Spleen (tissue), 13 donors: ENCODE measurements at places on chromosomes 7 and 10. TPM values are rescaled to one million over a fixed set of nuclear protein-coding genes. Genes with fewer than 3 reads are reported as not detected.

DNA sequence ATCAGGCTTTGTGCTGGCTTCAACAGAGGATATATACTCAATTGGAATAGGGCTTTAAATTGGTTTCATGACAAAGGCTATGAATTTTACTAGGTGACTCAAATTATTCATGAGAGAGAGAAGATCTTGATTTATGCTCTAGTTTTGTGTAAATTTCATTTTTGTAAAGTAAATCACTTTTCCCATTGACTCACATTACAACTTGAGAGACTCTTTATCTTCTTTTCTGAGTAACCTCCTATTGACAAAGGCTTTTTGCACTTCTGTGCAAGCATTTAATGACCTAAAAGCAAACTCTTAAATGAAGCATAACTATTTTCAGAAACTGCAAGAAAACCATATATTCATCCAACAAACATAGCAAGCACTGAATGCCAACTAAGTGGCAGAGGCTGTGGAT is 98.5 kb upstream of the RHOBTB1 start:
- DNase-seq: no peak

- no peak for DNase-seq
Measured at GRCh38 chr10:112907893-112908292, 42.2 kb upstream of the TCF7L2 start.

DNA sequence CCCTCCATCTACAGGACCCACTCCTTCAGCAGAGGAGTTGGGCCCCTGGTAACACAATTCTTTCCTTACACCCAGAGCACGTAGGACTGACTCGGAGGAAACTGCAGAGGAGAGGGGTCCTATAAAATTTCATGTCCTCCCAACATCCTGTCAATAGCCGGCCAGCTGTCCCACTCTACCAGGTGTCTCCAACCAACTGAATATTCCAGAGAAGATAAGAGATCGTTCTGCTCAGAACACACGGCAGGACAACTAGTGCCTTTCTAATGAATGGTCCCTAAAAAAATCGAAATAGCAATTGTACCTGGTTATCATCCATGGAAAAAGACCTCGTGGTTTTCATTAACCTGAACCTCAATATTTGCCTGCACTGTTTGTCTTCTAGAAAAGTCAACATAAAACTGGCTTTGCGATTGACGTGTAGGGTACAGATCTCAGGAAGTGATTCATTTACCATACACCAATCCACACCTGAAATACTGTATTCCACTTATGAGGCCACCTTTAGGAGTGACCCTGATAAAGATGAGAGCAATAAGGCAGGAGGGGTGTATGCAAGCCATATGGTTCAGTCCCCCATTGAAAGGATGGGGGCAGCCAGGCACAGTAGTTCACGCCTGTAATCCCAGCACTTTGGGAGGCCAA is 111.7 kb downstream of the PARP12 start:
- no peak for DNase-seq

- DNase-seq: peak; percentile 82
Measured at GRCh38 chr10:12194752-12195271, 879 bp downstream of the NUDT5 start.

DNA sequence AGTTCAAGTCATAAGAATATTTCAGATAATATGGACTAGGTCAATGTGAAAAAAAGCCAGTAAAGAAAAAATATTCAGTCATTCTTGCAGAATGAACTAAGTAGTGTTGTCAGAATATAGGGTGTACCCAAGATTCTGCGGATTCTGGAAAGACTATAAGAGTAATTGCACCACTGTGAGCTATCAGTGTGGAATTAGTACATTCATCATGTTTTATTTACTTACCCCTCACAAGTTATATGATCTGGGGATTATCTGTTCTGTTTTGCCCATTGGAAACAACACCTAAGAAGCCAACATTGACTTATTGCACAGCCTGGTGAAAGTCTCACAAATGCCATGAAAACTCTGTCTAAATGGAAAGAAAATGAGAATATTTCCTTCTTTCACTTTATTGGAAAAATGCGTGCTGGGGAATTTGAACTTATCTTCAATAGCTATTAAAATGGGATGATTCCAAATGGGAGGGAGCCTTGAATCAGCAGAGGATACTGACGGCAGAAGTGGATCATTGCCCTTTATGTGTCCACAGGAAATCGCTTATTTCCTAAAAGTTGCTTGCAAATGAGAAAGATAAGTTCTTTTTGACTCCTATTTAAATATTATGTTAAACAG is 563.3 kb upstream of the POM121L12 start:
- no peak for DNase-seq

GRCh38 chr10:107303203-107303602 is 138.7 kb upstream of the SORCS1 start:
- DNase-seq: no peak

- DNase-seq: no peak
Measured at GRCh38 chr7:80150611-80151273, 16.1 kb downstream of the GNAI1 start.

GRCh38 chr7:148433521-148434180 is 156.9 kb upstream of the C7orf33 start:
- no peak for DNase-seq

- DNase-seq: no peak
Measured at GRCh38 chr10:82397854-82398253, 522.9 kb downstream of the NRG3 start.

- no peak for DNase-seq
Measured at GRCh38 chr7:46681865-46682503, 760.9 kb upstream of the IGFBP3 start.

DNA sequence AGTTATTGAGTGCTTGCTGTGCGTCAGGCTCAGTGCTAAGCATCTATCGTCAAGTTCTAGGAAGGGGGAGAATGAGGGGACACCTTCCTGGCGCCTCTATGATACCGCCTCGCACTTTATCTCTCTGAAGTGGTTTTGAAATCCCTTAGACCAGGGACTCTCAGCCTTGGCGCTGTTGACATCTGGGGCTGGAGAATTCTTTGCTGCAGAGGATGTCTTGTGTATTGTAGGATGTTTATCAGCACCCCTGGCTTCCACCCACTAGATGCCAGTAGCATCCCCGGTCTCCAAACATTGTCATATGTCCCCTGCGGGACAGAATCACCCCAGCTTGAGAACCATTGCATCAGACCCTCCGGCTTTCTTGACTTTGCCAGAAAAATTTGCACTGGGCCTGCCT is 285.5 kb downstream of the CCDC3 start:
- no peak for DNase-seq

DNA sequence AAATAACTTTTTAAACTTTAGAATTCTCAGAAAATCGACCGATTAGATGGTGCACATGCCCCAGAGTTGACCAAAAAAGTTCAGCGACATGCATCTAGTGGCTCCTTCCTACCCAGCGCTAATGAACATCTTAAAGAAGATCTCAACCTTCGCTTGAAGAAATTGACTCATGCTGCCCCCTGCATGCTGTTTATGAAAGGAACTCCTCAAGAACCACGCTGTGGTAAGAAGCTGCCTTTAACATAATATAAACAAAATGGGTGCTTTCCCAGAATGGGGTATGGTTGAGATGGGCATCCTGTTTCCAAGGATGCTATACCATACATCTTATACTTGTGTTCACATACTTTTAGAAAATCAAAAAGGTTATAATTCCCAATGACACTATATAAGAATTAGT is 24.6 kb downstream of the GLRX3 start:
- no peak for DNase-seq

- DNase-seq: no peak
Measured at GRCh38 chr7:118184565-118184940, 589 bp downstream of the LSM8 start.

DNA sequence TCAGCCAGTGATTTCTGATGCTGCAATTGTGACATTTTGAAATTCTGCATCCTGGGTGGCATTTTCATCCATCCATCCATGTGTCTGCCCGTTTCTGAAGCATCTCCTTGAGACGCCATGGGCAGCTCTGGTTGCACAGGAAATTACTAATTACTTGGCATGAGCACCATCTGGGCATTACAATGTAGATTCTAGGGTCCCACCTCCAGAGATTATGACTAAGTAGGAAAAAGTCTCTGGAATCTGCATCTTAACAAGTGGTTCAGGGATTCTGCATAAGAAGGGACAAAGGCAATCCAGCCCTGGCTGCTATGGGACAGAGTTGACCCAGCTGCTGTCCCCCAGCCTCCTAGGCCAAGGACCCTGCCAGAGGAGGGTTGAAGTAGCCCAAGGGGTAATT is 65.3 kb downstream of the CUZD1 start:
- DNase-seq: no peak

GRCh38 chr7:104048055-104048454 is 58.6 kb upstream of the RELN start:
- no peak for DNase-seq

- peak; percentile 59 for DNase-seq
Measured at GRCh38 chr7:158281441-158281840, 306.2 kb downstream of the PTPRN2 start.

DNA sequence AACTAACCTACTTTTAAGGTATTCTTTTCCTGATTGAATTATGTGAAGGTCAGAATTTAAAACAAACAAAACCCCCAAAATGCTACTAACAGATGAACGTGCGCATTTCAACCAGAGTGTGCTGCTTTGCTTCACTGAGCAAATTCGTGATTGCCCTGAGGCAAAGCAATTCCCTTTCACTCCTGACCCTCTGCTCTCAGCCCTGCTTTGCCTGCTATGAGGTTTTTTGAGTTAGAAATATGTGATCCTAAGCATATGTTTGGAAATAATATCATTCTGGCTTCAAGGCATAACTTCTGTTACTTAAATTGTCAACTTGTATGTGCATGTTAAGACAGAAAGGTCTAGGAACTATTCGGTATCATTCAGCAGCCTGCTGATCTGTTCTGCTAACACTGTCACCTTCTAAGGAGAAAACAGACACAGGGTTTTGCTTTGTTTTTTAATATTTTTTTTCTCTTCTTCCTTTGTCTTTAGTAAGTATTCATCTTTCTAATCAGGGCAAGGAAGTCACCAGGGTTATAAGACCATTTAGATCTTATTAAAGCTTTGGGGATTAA is 124.2 kb downstream of the GNAT3 start:
- no peak for DNase-seq

DNA sequence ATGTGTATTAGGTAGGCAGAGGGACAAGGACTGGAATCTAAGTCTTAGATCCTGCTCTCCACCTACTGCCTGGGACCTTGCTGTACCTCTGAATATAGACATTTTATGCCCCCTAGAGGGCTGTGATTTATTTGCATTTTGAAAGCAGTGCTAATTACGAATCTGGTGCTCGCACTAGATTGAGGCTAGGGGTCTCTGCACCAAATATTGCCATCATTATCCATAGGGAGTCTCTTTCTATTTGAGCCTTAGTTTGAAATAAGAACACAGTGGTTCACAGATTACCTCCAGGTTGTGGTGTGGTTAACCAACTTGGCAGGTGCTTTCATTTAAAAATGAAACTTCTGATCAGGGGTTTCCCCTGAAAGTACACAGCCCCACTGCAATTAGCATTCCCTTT is 41.8 kb downstream of the CNNM1 start:
- DNase-seq: no peak

DNA sequence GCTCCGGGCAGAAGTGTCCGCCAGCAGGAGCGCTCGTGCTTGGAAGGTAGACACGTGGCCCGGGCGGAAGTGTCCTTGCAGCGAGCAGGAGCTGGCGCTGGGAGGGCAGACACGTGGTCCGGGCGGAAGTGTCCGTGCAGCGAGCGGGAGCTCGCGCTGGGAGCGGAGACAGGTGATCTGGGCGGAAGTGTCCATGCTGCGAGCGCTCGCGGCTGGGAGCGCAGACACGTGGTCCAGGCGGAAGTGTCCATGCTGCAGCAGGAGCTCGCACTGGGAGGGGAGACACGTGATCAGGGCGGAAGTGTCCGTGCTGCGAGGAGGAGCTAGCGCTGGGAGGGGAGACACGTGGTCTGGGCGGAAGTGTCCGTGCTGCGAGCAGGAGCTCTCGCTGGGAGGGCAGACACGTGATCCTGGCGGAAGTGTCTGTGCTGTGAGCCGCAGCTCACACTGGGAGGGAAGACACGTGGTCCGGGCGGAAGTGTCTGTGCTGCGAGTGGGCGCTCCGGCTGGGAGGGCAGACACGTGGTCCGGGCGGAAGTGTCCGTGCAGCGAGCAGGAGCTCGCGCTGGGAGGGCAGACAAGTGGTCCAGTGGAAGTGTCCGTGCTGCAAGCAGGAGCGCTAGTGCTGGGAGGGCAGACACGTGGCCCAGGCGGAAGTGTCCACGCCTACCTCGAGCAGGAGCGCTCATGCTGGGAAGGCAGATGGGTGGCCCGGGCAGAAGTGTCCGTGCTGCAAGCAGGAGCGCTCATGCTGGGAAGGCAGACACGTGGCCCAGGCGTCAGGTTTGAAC is 41.1 kb upstream of the PRKAR1B start:
- DNase-seq: peak; percentile 76

- no peak for DNase-seq
Measured at GRCh38 chr10:96646301-96646700, 59.5 kb upstream of the TM9SF3 start.

DNA sequence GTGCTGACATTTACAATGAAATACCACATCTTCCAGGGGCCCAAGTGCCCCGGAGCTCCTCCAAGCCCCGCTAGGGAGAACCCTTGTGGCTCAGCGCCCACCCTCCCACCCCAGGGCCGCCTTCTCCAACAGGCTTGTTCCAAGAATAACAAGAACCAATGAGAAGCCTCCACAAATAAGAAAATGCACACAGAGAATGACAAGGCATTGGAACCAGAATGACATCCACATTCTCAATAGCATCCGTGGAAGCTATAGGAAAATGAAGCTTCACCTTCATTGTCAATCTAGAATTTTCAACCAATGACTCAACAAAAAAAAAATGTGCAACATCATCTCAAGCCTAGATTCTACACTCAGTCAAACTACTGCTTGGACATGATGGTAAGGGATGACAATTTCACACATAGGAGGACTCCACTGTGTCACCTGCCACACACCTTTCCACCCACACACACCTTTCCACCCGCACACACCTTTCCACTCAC is 50.4 kb upstream of the PPP2R2D start:
- DNase-seq: no peak

DNA sequence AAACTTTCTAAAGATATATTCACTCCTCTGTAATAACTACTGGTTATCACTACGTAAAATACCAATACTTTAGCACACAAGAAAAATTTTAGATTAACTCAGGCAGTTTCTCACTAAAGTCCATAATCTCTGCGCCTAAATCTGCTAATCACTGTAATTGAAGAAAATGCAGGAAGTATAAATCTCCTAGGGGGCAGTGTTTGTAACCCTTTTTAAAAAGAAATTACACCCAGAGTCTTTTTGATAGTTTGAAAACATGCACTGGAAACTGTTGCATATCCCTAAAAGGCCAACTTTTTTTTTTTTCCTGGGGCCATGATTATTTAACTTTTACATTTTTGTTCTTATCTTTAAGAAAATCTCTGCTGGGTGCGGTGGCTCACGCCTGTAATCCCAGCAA is 209.6 kb downstream of the KIAA1217 start:
- no peak for DNase-seq

GRCh38 chr10:116760919-116761318 is 18.6 kb upstream of the HSPA12A start:
- peak; percentile 14 for DNase-seq

The SLC26A4 gene
- 0.09 TPM for total RNA-seq

The OR6V1 gene
- not detected for total RNA-seq

The TMEM120A gene
- 57.9 TPM for total RNA-seq

The AKR1B15 gene
- total RNA-seq: not detected

The RET gene
- 0.32 TPM for total RNA-seq

The OR13A1 gene
- total RNA-seq: not detected

The PNLIP gene
- total RNA-seq: 3.0 TPM
